ENCODE measurements at places on chromosomes 4 and X. TPM values are rescaled to one million over a fixed set of nuclear protein-coding genes. Genes with fewer than 3 reads are reported as not detected.

The SERPINA7 gene
- not detected for total RNA-seq

The GPR50 gene
- total RNA-seq: not detected

The ARHGEF9 gene
- total RNA-seq: 6.2 TPM

The FAM193A gene
- 4.4 TPM for total RNA-seq

The NBDY gene
- 5.9 TPM for total RNA-seq

The ZFP92 gene
- total RNA-seq: 0.22 TPM

The ATP1B4 gene
- total RNA-seq: not detected

The CSAG2 gene
- total RNA-seq: not detected

The BTK gene
- total RNA-seq: not detected

The HOPX gene
- total RNA-seq: 1.7 TPM

The SLC4A4 gene
- total RNA-seq: not detected

The TMPRSS11B gene
- total RNA-seq: not detected

The PDZD4 gene
- total RNA-seq: 0.60 TPM

The LPAR4 gene
- total RNA-seq: under 0.01 TPM

The TRO gene
- 1.1 TPM for total RNA-seq

The JCHAIN gene
- total RNA-seq: not detected

The STARD8 gene
- 33.3 TPM for total RNA-seq

The SPIN2A gene
- total RNA-seq: 0.20 TPM

The TASL gene
- not detected for total RNA-seq

The SEC31A gene
- 166 TPM for total RNA-seq

The COX7B2 gene
- total RNA-seq: not detected

The USP51 gene
- 0.87 TPM for total RNA-seq

The ANTXR2 gene
- 21.0 TPM for total RNA-seq

The ATG4A gene
- total RNA-seq: 13.9 TPM

The RTL5 gene
- 0.60 TPM for total RNA-seq

The PASD1 gene
- not detected for total RNA-seq

The SEL1L3 gene
- total RNA-seq: 61.5 TPM

Measured in lung microvascular endothelial cell (primary cell).